ENCODE measurements at places on chromosomes 3 and 15.

DNA sequence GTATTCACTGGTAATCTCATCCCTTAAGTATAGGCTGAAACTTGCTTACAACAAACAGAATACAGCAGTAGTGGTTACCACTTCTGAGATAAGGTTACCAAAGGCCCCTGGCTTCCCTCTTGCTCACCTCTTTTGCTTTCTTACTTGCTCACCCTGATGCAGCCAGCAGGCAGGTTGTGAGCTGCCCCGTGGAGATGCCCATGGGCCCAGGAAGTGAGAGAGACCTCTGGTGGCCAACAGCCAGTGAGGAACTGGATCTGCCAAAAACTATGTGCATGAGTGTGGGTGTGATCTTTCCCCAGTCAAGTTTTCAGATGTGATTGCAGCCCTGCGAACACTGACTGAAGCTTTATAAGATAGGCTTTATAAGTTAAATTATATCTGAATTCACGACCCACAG is 48.7 kb downstream of the NMNAT3 start:
- DNase-seq = no peak

DNA sequence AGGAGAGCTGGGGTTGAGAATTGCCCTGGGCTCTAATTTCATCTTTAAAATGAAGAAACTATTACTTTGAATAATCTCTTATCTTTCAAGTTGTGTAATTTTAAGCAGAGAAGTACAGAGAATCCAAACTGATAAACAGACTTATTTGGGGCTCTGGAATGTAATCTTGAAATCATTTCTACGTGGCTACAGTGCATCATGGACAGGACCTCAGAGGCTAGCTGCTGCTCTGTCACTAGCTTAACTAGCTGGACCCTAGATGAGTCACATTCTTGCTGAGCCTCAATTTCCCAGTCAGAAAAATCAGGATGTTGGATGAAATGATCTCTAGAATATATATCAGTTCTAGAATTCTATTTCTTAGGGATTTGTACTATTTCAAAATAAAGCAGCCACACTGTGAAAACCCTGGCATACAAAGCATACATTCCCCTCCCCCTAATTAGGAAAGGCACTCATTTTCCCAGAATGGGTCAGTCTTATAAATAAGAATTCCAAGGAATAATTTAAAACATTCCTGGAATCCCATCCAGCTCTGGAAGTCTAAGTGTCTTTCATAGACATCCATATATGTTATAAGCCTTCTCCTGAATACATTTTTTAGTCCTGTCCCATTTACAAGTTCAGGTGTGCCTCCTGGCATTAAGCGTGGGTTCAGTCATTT is 47.2 kb downstream of the RASGRP1 start:
- DNase-seq = no peak

DNA sequence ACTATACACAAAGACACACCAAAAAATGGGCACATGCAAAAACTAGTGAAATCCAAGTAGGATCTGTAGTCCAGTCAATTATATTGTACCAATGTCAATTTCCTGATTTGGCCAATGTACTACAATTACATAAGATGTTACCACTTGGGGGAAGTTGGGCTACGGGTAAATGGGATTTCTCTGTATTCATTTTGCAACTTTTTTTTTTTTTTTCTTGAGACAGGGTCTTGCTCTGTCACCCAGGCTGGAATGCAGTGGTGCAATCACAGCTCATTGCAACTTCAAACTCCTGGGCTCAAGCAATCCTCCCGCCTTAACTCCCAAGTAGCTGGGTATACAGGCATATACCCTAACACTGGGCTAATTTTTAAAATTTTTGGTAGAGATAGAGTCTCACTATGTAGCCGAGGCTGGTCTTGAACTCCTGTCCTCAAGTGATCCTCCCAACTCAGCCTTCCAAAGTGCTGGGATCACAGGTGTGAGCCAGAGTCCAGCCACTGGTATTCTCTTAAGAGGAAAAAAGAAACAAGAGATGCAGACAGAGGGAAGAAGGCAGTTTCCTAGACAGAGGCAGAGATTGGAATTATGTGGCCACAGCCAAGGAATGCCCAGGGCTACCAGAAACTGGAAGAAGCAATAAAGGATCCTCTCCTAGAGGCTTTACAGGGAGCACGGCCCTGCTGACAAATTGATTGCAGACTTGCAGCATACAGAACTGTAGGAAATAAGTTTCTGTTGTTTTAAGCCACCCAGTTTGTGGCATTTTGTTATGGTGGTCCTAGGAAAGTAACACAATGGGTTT is 33.3 kb downstream of the TFDP2 start:
- no peak for DNase-seq

GRCh38 chr3:133428552-133428951 is 28.7 kb downstream of the BFSP2 start:
- DNase-seq = no peak
